ENCODE measurements at places on chromosomes 1 and 21.
A peak's percentile ranks its signal among the peaks of the same experiment; 100 is the strongest.

DNA sequence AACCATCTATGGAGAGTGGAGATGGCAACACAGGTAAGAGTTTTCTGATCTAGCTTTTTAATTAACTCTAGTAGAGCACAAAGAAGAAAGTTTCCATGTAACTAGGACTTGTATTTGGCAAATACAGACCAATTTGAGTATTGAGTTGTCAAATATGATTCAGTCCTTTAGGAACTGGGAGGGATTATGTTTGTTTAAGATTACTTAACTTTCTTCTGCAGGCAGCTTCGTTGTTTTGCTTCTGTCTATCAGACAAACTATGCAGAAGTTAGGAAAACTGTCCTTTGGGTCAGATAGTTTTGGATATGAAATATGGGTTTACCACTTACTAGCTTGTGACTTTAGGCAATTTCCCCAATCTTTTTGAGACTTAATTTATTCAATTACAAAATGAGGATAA is 111.8 kb downstream of the POU2F1 start:
- DNase-seq, result no peak

DNA sequence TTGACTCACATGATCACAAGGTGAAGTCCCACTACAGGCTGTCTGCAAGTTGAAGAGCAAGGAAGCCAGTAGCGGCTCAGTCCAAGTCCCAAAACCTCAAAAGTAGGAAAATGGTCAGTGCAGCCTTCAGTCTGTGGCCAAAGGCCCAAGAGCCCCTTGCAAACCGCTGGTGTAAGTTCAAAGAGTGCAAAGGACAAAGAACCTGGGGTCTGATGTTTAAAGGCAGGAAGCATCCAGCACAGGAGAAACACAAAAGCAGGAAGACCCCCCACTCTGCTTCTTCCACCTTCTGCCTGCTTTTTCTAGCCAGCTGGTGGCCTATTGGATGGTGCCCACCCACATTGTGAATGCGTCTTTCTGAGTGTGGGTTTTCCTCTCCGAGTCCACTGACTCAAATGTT is 2222.6 kb downstream of the MRPL39 start:
- no peak for DNase-seq

DNA sequence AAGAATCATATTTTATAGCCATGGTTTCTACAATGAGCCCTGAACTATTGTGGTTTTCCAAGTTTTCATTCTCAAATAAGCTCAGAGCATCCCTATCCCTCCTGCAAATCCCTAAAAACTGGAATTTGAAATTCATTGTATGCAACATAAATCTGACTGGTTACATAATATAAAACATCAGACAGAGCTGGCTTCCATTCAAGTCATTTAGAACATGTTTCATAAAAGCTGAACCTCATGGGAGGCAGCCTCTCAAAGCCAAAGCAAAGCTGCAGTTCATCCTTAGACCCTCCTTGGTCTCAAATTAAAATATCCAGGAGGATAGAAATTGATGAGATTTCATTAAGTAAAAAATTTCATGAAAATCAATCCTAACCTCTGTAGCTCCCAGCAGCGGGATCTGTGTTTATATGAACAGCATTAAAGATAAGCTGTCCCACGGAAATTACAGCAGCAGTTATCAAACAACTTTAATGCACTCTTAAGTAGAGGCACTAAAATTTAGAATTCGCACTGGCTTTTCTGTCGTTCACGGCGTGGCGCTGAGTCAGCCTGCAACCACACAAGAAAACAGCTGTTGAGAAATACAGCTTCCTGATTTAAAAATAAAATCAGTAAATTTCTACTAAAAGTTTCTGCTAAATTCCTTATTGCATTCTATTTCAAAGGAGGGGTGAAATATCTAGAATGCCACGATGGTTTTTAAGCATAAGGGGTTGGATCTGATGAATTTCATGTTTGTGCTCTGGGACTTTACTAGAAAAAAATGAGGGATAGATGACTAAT is 99.9 kb upstream of the TIAM1 start:
- DNase-seq, result no peak

GRCh38 chr1:88661951-88662699 is 21.9 kb upstream of the PKN2 start:
- no peak for DNase-seq

DNA sequence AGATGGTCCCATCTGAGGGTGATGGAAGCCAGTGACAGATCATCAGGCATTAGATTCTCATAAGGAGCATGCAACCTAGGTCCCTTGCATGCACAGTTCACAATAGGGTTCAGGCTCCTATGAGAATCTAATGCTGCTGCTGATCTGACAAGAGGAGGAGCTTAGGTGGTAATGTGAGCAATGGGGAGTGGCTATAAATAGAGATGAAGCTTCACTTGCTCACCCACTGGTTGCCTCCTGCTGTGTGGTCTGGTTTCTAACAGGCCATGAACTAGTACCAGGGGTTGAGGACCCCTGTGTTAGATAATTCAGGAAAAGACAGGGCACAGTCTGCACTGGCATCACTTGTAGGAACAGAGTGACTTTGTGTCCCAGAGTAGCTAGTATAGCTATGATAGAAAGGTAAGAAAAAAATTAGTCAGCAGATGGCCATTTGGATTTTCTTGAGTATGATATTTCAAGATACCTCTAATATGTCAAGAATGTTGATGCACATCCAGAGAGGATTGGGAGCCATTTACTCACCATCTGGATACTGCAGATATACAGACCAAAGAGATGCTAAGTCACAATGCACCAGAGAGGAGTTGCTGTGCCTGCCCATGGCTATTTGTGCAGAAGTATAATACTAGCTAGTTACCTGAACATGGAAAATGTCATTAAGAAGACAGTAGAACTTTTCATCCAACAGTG is 53.6 kb downstream of the ADCY10 start:
- no peak for DNase-seq

- no peak for DNase-seq
Observed at GRCh38 chr1:125087247-125087646, 3902.5 kb downstream of the SRGAP2C start.

- DNase-seq, result no peak
Observed at GRCh38 chr21:29529139-29529538, 230.4 kb downstream of the BACH1 start.

DNA sequence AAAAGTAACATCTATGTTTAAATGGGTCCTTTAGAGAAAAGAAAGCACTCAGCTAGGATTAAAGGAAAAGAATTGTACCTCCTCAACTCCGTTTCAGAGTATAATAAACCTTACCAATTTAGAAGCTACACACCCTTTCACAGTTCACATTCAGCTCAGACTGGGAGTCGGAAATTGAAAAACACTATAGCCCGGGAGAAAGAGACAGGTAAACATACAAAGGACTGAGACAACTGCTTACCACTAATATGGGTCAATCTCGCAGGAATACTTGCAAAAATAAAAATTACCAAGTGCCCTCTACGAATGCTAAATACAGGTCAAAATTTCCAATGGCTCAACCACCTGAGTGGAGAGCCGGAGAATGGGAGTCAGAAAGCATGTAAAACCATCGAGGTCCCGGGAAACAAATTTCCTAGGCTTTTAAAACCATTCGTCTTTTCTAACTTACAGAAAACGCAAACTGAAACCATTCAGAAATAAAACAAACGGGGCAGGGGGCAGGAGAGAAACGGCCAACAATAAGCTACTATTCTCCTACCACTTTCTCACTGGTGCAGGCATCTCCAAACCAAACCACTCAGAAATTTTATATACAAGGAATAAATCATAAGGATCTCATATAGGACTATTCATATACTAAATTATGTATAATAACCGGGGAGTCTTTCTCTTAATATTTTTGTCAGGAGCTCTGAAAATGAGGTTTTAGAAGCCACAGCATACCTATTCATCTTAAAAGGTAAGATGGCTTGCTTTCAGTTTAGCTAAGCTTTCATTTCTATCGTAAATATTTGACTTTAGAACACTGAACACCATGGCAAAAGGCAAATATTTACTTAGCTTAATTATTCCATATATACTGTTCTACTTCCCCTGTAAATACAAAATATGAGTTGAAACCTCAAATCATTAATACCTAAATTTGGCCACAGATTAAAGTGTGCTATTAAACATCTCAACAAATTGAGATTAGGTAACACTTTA is 136.5 kb downstream of the RERE start:
- DNase-seq, result no peak

GRCh38 chr1:197143276-197143675 is 3.2 kb downstream of the ASPM start:
- DNase-seq, result no peak

GRCh38 chr1:83090195-83090594 is 908.7 kb downstream of the TTLL7 start:
- no peak for DNase-seq

DNA sequence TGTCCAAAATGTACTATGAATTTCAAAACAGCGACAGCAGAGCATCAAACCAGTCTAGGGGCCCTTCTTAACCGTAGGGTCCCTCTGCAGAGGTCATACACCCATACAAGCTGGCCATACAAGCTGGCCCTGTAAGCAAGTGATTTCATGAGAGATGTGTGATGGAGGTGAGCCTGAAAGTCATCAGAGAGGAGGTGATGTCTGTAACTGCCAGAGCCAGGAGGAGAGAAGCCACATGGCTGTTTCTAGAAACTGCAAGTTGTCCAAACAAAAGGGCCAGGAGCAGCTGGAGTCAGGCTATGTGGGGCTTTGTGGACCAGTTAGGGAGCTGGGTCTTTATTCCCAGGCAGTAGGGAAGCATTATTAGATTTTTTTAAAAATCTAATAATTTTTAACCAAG is 14.8 kb upstream of the SERINC2 start:
- DNase-seq, result no peak

DNA sequence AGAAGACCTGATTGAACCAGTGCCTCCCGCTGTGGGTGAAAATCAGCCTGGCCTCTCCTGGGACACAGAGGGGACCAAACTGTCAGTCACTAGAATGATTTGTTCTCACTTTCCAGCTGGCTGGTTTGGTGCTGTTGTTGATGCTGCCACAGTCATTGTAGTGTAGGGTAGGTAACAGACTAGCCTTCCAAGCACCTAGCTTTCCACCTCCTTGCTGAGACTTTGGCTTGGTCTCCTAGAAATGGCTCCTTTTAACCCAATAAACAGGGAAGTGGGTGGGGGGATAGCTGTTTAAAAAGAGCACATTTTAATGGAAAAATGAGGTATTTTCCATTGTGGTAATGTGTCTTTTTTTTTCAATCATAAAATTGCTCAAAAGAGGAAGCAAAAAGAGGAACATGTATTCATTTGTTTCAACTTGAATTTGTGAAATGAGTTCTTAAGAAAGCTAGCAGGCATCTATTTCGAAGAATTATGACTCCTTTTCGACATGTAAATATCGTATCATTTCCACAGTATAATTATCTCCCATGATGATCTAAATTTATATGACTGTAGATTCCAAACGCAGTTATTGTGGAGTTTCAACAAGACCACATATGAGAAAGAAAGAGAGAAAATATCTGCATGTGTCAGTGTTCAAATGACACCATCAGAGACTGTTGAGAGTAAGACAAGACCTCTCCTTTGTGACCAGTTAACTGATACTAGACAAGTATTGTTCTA is 190.1 kb downstream of the HLX start:
- DNase-seq, result no peak

GRCh38 chr1:209839875-209840546 is 12.2 kb downstream of the UTP25 start:
- peak; percentile 94 for DNase-seq

- DNase-seq, result no peak
Observed at GRCh38 chr1:25217598-25218232, 14.6 kb downstream of the SYF2 start.

- no peak for DNase-seq
Observed at GRCh38 chr1:50421366-50421748, 1.9 kb downstream of the DMRTA2 start.

DNA sequence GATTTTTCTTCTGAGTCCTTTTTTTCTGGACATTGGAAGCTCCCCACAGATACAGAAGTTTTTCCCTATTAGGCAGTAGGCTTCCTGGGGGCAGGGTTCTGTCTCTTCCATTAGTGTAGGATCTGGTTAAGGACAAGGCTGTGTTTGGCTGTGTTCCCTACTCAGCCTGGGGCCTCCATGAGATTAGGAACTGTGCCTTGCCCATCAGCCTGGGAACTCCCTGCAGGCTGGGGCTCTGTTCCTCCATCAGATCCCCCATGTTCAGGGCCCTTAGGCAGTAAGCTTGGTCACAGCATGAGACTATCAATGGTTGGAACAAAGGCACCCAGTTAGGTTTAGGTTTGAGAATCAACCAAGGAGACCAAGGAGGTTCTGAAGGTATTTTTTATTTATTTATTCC is 22.7 kb downstream of the NAV1 start:
- no peak for DNase-seq

DNA sequence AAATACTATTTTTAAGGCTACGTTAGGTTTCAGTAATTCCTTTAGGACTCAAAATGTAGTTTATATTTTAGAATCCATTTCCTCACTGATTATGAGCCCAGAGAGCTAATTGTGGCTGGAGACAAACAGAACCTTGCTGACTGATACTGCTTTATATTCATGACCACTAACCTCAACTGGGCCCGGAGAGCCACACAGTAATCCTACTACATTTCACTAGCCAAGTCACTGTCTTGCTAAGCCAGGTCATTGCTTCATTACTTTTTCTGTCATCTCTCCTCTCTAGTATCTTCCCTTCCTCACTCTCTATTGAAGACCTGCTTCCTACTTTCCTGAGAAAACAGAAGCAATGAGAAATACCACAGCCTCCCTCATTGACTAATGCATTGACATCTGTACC is 24.7 kb downstream of the IL23R start:
- DNase-seq, result no peak

DNA sequence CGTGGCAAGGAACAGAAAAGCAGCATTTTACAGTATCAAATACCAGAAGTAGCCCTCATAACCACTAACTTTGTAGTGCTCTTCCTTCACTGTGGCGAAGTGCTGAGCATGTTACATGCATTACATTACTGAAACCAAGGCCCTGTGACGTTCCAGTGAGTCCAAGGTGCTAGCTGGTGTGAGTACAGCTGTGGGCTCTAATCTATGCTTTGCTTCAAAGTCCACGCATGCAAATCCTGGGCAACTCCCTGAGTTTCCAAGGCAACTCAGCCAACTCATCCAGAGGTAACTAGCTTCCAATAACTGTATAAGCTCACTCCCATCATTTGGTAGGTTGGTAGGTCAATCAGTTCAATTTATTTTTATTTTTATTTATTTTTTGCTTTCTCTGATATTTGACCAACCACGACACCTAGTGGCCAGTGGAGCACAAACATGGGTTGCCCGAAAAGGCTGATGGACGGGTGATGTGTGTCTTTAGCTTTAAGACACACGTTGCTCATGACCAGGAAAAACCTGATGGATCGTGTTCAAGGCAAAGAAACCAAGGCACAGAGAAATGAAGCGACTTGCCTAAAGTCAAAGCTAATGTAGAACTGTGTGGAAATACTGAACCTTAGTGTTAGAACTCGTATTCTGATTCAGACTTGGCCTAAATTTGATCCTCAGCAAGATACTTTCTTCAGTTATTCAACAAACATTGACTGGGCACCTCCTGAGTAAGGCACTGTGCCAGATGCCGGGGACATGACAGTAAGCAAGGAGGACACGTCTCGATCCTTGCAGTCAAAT is 73.0 kb downstream of the GNG12 start:
- peak; percentile 66 for DNase-seq

DNA sequence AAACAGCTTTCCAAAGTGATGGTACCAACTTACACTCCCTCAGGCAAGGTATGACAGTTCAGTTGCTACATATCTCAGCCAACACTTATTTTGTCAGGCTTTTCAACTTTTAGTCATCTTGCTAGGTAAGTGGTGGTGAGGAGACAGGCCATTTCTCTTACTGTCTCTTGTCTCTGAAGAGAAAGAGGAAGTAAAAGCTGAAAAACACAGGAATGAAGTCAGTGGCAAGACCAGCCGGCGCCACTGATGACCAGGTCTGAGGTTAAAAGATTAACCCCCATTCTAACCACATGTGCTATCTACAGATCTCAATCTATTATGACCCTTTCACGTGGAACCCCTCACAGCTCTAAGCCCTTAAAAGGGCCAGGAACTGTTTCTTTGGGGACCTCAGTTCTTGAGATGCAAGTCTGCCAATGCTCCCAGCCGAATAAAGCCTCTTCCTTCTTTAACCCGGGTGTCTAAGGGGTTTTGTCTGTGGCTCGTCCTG is 4.2 kb downstream of the ADCY10 start:
- peak; percentile 40 for DNase-seq
